GM12878 (cell line): ENCODE measurements at places on chromosomes 7 and 10.
A peak's percentile ranks its signal among the peaks of the same experiment; 100 is the strongest.

GRCh38 chr10:25531457-25532061 is 356.8 kb downstream of the GPR158 start:
- DNase-seq, result no peak

- no peak for DNase-seq
These were observed 104.2 kb downstream of the DNAJB6 start for GRCh38 chr7:157441023-157441399.

DNA sequence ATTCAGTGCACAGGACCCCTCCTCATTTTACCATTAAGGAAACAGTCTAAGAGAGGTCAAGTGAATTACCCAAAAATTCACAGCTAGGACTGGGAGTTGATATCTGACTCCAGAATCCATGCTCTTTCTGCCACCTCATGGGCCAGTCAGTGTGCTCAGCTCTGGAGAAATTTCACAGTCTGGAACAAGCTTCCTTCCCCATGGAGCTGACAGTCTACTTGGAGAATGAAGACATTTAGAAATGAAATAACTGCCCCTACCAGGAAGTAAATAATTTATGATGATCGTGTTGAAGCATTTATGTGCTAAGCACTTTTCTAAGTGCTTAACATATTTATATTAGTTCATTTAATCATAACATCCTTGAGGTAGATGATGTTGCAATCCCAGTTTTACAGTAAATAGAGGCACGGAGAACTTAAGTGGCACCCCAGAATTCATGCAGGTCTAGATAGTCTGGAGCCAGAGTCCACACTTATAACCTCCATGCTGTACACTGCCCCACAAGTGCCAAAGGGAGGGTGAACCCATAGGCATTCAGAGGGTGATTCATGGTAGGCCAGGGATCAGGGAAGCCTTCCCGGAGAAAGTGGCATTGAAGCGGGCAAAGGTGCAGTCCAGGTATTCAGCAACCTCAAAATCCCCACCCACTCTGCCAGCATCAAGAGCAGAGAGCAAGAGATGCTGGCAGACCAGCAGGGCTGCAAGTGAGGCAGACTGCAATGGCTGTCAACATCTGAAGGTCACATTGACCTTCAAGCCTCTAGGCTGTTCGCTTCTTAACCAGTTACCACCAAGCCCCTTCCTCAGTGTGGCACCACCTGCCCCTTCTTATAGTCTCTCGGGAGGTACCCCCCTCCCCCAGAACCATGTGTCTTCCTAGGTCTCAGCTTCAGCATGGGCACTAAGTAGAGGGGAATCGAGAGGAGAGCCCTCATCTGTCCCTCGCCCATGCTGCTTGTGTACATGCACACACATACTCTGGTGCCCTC is 38.4 kb upstream of the LRRC4 start:
- no peak for DNase-seq

DNA sequence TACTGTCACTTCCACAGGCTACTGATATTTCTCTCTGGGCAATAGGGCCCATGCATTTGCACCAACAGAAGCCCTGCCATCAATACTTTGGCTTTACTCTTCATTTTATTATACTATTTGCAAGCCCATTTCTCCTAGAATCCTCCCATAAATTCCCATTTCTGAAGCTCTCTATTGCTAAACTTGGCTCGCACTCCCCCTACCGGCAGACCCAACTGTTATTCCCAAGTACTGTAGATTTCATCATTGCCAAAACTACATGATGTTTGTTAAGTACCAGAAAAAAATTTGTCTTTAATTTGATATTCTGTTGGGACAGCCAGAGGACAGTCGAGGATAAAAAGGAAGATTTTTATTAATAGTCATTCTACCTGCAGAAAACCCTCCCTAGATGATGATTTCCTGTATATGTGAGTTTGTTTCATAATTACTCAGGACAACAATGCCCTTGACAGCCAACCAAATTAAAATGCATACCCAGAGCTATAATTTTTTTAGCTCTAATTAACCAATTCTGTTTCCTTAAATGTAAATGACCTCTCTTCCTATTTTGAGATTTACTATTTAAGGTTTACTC is 298.6 kb downstream of the REEP3 start:
- no peak for DNase-seq

GRCh38 chr7:420142-421093 is 99.2 kb downstream of the PDGFA start:
- no peak for DNase-seq

- no peak for DNase-seq
These were observed 22.6 kb downstream of the APBB1IP start for GRCh38 chr10:26460736-26461135.

DNA sequence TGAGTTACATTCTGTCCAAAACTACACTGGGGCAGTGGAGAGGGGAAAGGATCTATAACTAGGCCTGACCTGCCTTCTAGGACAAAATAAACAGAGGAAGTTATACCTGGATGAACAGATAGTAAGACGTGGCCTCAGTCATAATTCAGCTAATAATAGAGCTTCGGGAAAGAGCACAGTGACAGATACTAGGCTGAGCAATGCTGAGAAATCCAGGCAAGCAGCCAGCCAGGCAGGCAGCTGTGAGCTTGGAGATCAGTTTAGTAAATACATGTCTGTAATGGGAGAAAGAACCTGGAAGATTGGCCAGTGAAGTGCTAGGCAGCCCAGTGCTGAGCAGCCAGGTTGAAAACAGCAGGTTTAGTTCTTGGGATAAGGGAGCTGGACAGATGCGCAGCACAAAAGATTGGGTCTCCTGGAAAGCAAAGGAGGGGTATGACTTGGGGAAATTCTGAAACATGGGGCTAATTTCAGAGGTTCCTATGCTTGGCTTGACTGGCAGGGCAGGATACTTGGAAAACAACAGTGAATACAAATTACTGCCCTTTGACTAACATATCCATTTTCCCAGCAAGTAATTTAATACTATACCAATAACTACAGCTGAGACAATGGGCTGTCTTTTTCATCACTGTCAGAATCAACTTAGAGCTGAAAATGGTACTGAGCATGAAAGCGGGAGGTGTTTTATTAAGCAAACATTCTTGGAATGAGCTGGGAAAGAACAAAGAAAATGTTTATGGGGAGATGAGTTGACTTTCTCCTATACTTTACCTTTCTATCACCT is 140.8 kb downstream of the DGKB start:
- DNase-seq, result no peak

- peak; percentile 23 for DNase-seq
These were observed 137.5 kb downstream of the ZNF365 start for GRCh38 chr10:62511656-62512055.

DNA sequence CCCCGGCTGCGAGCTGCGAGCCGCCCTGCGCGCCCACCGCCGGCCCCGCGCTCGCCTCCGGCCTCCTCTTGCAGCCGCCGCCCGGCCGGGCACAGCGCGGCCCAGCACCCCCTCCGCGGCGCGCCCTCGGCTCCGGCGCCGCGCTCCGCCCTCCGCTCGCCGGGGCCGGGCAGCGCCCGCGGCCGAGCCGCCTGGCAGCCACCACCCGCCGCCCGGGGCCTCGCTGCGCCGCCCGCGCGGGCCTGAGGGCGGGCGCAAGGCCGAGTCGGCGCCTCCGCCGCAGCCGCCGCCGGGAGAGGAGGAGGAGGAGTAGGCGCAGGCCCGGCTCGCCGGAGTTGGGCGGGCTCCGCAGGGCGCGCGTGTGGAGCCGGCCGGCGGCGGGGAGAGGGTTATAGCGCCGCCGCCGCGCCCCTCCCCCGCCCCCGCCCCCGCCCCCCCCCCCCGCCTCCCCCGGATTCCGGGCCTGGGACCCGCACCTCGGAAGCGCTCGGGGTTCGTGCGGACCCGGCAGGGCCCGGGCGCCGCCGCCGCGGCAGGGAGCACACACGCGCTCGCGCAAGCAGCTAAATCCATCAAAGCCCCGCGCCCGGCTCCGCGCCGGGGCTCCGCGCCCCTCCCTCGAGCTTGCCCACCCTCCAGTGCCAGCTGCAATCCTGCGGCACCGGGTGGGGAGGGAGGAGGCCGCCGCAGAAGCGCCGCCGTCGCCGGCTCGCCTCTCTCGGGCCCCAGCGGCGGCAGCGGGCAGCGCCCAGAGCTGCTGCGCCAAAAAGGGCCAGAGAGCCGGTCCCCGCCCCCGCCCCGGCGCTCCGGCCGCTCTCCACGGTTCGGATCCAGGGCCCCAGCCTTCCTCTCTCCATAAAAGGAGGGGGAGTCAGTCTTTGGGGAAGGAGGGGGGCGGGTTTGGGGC is at the start of gene PDGFA:
TSS of gene PDGFA (minus strand) at position 363 of the 907 bp plus-strand sequence. CDS start 845 bp downstream, outside the sequence.
- no peak for DNase-seq

DNA sequence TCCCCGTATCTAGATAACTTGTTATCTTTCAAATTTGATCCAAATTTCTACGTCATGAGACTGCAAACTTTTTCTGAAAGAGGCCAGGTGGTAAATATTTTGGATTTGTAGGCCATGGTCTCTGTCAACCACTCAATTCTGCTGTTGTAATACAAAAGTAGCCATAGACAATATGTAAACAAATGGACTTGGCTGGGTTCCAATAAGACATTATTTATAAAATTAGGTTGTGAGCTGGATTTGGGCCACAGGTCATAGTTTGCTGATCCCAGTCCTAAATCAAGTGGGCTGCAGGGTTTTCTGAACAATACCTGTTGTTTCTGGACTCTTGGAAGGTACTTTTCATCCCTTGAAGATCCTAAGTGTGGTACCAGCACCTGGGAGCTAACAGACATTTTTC is 1178.0 kb downstream of the SORCS1 start:
- no peak for DNase-seq

- DNase-seq, result no peak
These were observed 210.6 kb downstream of the ZNF365 start for GRCh38 chr10:62584731-62585130.

GRCh38 chr7:158508802-158509385 is 78.7 kb downstream of the PTPRN2 start:
- no peak for DNase-seq

DNA sequence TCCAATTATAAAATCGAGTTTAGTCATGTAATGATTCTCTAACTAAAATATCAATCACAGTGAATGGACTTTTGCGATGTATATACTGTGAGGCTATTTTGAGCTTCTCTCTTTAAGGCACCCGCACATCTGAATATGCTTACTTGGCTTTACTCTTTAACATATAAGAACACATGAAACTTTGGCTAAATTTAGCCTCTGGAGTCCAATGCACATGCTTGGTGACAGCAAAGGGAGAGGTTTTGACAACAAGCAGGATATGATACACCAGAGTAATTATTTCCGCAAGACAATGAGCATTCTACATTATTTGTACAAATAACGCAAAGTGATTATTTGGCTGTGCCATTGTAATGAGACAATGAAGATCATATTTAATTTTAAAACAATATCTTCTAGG is 72.4 kb downstream of the ARID5B start:
- DNase-seq, result no peak

DNA sequence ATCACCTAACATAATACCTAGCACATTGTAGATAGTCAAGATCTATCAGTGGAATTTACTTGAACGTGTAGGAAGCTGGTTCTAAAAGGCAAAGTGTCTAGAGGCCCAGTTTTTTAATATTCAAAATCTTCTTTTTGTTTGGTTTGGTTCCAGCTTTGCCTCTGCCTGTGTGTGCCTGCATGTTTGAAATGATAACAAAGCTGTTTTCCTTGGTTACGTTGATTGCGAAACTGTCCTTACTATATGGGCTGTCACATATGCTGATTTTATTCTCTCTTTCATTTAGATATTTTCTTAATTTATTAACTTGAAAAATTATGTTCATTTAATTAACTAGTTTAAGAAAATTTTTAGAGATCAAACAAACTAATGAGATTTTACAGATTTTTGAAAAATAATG is 237.3 kb downstream of the SEMA3A start:
- DNase-seq, result no peak

- no peak for DNase-seq
These were observed 163.2 kb downstream of the TNS3 start for GRCh38 chr7:47418601-47419309.

GRCh38 chr10:33010132-33011037 is 52.4 kb upstream of the ITGB1 start:
- DNase-seq, result no peak

DNA sequence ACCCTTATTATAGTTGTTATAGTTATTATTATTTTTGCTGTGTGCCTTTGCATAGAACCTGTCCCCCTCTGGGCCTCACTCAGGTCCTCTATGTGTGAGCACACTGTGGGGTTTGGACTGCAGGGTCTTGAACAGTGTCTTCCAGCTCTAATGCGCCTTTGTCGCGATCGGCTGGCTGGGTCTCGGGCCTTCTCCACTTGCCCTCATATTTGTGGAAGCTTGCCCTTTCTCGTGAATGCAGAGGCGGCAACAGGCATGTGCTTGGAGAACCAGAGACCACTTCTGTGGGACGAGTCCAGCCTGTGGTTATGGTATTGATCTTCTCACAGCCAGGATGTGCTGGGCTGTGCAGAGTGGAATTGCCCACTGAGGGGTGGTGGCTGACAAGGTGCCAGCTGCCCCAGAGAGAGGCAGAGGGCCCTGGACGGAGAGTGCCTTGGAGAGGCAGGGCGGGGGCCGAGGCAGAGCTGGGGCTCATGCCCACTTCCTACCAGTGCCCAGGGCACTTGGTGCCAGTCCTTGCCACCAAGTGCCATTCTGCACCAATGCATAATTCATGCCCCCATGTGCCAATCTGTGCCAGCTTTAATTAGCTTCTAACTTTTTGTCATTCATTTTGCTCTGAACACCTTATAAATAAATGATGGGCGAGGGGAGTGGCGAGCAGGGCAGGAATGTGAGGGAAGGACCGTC is 6.8 kb upstream of the CDH23 start:
- no peak for DNase-seq

DNA sequence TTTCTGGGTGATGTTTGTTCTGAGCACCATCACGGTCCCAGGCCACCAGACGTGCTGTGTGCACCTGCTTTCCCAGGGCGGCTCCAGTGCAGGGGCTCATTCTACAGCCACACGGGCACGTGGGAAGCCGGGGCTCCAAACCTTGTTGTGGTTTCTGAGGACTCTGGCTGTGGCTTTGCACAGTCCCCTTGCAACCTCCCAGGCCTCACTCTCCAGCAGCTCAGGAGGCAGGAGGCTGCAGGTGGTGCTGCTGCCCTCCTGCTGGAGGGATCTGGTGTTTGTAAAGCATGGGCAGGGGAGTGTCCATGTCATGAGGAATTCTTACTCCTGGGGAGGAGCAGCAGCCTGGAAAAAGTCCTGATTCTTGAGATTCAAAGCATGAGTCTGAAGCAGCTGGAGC is 54.3 kb downstream of the INSYN2A start:
- DNase-seq, result no peak

GRCh38 chr10:88032566-88032965 is 169.1 kb downstream of the PTEN start:
- no peak for DNase-seq

GRCh38 chr10:33263453-33263852 is 71.0 kb downstream of the NRP1 start:
- DNase-seq, result no peak

- DNase-seq, result peak; percentile 5
These were observed 76.1 kb upstream of the ZEB1 start for GRCh38 chr10:31242902-31243301.

GRCh38 chr10:109062371-109062770 is 860.9 kb downstream of the XPNPEP1 start:
- peak; percentile 1 for DNase-seq

- DNase-seq, result no peak
These were observed 6.3 kb downstream of the GPAM start for GRCh38 chr10:112177247-112177646.

DNA sequence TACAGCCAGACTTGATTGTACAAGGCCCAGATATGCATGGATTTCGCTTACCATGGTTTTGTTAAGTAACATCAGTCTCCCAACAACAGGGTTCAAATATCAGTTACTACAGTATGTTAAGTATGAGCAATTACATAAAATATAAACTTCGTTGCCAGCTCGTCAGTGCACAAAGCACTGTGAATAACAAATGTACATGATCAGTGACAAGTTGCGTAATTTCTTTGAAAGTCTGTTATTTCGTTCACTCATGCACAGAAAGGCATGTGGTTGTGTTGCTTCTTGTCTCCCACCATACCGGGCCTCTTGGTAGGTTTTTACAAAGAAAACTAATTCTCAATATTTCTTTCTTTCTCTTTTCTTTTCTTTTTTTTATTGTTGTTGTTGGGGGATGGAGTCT is 12.5 kb upstream of the ZNF487 start:
- no peak for DNase-seq
